ENCODE measurements at places on chromosomes 6 and 20.

DNA sequence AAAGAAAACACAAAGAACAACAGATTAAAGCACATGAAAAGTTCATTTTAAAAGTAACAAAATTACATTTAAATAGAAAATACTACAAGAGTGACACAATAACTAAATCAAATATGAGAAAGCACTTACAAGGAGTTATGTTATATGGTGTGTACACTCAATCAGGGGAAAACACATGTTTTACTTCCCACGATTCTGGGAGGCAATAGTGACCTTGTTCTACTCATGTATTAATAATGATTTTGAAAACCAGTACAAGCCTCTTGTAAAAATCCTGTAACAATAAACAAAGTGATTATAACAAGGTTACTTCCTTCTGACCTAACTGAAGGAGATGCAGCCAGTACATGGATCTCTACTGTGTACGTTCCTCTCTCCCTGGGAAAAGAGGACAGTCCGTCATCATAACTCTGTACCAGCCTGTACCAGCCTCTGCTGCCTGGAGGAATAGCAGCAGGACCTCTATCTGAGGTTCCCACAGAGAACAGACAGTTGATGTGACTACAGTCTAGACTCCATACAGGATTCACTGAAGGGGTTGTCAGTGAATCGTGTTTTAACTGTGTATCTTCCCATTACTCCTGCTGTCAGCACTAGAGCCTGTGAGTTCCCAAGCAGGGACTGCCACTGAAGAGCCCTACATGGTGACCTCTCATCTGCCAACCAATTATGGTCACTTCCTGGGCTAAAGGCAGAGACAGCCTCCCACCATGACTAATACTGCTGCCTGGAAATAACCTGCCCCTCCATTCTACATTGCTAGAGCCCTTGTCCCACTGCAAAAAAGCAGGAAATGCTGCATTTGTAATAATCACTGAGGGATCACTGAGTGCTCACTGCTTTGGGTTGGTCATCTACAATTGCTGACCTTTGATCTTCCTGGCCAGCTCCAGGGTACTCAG, 149.7 kb downstream of the KIF16B start:
- no peak for DNase-seq

DNA sequence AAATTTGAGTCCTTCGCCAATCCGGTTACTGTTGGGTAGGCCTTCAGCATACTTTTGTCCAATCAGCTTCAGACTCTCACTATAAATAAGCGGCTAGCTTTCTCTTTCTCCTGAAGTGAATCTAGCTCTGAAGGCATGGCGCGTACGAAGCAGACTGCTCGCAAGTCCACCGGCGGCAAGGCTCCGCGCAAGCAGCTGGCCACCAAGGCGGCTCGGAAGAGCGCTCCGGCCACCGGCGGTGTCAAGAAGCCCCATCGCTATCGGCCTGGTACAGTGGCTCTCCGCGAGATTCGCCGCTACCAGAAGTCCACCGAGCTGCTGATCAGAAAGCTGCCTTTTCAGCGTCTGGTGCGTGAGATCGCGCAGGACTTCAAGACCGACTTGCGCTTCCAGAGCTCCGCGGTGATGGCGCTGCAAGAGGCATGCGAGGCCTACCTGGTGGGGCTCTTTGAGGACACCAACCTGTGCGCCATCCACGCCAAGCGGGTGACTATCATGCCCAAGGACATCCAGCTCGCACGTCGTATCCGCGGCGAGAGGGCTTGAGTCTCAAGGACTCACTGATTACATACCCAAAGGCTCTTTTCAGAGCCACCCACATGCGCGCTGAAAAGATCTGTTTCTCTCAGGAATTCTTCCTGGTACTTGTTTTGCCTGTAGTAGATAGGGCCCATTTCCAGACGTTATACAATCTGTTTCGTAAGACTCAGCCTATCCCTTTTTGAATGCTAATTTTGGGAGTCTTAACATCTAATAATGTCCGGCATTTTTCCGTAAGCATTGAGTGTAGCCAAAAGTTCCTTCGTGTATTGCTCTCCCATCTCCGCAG, 102.0 kb downstream of the OR2B2 start:
- peak; percentile 92 for DNase-seq

GRCh38 chr20:63574829-63575743, 1.0 kb upstream of the HELZ2 start:
- DNase-seq: no peak

- no peak for DNase-seq
These were observed 650 bp upstream of the CASP8AP2 start for GRCh38 chr6:89828988-89829471.

GRCh38 chr6:19394687-19395086, 442.5 kb upstream of the ID4 start:
- no peak for DNase-seq

GRCh38 chr6:5776706-5777390, 229.9 kb downstream of the NRN1 start:
- peak; percentile 37 for DNase-seq

- no peak for DNase-seq
These were observed 153.6 kb downstream of the CD83 start for GRCh38 chr6:14270925-14271788.

DNA sequence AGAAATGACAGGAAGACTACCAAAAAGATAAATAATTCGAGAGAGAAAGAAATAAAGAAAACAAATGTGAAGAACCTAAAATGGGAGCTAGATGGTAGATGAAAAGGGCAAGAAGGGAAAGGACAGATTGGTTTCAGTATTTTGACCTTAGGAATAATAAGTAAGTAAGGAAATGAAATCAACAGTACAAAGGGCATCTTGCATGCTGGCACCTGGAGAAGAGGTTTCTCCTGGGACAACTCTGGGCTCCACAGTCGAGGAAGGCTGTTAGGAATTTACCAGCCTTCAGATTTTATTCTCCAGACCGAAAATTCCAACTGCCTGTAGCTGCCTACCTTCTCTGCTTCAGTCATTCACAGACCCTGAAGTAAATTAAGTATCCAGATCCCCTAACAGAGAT, 80.5 kb downstream of the SMLR1 start:
- DNase-seq: no peak

GRCh38 chr20:17611290-17611539, 41.3 kb downstream of the DSTN start:
- DNase-seq: no peak

DNA sequence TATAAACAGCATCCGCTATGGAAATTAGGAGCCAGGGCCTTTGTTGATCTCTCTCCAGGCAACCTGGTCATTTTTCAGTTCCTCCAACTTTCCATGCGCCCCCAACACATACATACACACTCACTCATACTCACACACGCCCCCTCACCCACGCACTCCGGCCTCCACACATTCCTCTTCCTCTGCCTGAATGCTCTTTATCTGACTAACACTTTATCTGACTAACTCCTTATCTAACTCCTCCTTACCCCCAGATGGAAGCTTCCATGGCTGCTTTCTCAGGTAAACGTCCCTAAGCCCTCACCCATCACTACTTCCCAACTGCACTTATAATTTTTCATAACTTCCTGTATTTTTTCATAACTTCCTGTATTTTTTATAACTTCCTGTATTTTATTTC, 17.4 kb downstream of the CASS4 start:
- DNase-seq: no peak

GRCh38 chr6:54910431-54910884, 63.9 kb downstream of the FAM83B start:
- DNase-seq: peak; percentile 1
